Inflammatory macrophage treated with lipopolysaccharide for 1 hour (primary cell): ENCODE measurements at places on chromosomes 4 and X.

- no peak for DNase-seq
Measured at GRCh38 chrX:40152173-40152711, 54.5 kb upstream of the BCOR start.

DNA sequence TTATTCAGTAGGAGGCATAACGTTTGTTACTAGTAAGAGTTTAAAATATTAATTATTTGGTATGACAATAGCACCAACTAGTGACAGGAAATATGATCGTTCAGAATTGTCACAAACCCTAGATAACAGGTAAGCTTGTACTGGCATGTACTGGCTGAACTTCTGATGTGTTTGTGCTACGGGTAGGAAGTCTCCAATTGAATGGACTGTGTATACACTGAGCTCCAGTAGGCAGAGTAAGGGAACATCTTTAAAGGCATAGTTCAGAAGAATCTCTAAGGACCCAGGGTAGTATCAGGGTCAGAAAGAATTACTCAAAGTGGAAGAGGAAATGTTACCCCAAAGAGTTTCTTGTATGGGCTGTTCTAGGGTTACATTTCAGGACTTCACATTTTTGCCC lies 230.4 kb downstream of the EDA2R start:
- DNase-seq, result no peak

DNA sequence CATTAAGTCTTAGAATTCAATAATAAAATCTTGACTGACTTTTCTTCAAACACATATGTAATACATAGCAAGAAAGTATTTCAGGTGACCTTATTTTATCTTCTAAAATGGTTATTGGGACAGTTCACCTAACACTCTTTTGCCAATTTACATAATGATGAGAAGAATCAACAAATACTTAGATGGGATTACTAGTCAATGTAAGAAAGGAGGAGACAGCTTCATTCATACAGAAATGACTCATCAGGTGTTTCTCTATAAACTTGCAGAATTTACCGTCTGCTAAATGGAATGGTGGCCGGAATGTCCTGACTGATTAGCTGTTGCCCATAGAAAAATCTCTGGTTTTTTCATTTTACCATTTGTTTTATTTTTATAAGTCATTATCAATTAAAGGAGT lies 115.0 kb upstream of the ETNPPL start:
- no peak for DNase-seq

- no peak for DNase-seq
Measured at GRCh38 chr4:77819404-77819842, 255 bp upstream of the CNOT6L start.

GRCh38 chrX:68462653-68463052 lies 29.4 kb upstream of the OPHN1 start:
- DNase-seq, result peak; percentile 27

- no peak for DNase-seq
Measured at GRCh38 chr4:188691811-188692210, 552.6 kb downstream of the TRIML1 start.

GRCh38 chr4:111480510-111480909 lies 664.7 kb upstream of the FAM241A start:
- DNase-seq, result no peak

- DNase-seq, result peak; percentile 20
Measured at GRCh38 chr4:102637391-102637790, 123.4 kb downstream of the MANBA start.

GRCh38 chr4:94497690-94498089 lies 45.9 kb downstream of the PDLIM5 start:
- DNase-seq, result no peak

GRCh38 chrX:101171883-101172400 lies 47.6 kb upstream of the DRP2 start:
- DNase-seq, result no peak

GRCh38 chr4:67499799-67500198 lies 45.5 kb downstream of the CENPC start:
- no peak for DNase-seq

DNA sequence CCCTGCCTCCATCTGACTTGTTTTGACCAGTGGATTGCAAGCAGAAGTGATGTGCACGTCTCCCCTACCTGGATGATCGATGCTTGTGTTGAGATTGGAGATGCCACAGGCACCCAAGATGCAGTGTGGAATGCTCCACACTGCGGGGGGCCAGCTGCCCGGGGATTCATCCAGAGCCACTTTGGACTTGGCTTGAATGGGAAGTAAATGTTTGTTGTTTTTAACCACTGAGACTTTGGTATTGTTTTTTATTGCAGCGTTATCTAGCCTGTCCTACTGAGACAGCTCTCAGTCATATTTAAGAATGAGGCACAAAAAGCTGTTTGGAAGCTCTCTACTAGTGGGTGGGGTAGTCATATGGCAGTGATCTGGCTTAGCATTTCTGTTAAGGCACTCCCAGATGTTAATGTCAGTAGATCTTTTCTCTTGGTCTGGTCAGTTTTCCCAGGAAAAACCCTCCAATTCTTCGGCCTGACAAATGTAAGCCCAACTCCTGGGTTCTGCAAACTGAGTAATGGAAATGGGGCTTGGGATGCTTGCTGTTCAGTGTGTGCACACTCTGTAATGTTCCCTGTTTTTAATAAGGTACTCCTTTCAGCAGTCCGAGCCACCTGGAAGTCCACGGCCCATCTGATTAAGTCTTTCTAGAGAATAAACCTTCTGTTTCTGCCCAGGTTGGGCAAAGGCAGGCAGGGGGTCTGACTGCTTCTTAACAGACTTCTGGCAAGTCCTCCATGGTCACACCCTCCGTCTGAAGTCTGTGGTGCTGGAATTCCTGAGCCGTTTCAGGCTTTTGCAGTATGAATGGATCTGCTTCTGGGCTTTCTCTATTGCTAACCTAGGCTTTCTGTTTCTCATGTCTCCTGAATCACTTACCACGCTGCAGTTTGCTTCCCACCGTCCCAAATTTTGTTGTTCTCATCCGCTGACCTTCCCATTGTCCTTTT lies 74.8 kb downstream of the WWC2 start:
- no peak for DNase-seq

- DNase-seq, result no peak
Measured at GRCh38 chr4:181548873-181549575, 694.2 kb upstream of the TENM3 start.

- no peak for DNase-seq
Measured at GRCh38 chr4:71025654-71026053, 32.2 kb downstream of the DCK start.

DNA sequence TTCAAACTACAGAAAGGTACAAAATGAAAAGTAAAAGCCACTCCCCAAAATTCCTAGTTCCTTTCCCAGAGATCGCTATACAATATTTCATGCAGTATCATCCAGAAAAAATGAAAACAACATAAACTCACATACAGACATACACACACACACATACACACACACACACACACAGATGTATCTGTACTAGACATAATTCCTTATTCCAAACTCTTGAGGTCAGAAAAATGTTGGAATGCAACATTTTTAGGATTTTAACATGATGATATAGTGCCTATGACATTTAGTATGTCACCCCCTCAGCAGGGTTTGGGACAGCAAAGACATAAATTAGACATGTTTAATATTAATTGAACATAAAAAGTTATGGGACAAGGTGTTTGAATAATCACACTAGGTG lies 73.4 kb upstream of the LHFPL1 start:
- DNase-seq, result no peak

DNA sequence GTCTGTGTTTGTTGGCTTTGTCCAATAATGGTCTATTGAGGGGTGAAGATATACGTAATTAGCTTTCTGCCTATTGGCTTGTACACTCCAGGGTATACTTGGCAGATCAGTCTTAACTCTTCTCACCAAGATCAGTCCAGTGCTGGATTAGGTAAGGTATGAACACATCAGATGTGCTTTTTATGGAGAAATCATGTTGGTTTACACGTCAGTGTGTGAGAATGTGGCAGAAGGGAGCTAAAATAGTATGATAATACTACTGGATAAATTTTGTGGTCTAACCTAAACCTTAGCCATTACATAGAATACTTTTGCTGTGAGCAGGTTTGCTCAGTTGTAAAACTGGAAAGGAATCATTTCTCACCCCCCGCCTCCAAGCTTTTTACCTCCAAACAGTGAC lies 4.2 kb downstream of the PDHA1 start:
- no peak for DNase-seq

DNA sequence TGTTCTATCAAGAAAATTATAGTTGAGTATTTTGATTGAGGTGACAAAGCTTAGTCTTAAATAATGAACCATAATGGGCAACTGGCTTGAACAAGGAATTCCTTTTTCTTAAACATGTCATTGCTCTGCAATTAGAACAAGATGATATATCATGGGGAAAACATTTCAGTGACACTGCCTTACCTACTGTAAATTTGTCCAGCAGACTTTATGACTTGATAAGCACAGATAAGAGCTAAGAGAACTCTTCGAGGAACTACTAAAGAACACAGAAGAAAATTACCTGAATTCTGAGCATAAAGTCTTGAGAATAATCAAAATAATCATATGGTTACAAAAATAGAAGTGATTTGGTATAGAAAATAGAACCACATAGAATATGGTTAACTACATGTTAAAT lies 257.8 kb downstream of the PDHA2 start:
- no peak for DNase-seq

DNA sequence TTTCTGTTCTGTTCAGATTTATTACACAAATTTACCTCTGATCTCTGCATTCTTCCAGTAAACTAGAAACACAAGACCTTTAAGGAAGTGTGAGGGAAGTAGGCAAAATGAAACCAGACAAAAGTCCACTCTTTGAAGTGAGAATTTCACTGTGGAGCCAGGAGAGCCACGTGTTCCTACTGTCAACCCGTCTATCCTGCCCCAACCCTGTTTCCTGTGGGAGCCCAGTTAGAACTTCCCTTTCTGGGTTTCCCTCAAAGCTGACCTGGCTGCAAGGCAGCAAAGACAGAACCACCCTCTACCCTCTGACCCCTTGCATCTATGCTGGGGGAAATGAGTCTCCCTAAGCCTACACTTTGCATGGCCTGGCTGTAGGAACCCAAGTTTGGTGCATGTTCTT lies 40.0 kb downstream of the TMEM144 start:
- peak; percentile 30 for DNase-seq

DNA sequence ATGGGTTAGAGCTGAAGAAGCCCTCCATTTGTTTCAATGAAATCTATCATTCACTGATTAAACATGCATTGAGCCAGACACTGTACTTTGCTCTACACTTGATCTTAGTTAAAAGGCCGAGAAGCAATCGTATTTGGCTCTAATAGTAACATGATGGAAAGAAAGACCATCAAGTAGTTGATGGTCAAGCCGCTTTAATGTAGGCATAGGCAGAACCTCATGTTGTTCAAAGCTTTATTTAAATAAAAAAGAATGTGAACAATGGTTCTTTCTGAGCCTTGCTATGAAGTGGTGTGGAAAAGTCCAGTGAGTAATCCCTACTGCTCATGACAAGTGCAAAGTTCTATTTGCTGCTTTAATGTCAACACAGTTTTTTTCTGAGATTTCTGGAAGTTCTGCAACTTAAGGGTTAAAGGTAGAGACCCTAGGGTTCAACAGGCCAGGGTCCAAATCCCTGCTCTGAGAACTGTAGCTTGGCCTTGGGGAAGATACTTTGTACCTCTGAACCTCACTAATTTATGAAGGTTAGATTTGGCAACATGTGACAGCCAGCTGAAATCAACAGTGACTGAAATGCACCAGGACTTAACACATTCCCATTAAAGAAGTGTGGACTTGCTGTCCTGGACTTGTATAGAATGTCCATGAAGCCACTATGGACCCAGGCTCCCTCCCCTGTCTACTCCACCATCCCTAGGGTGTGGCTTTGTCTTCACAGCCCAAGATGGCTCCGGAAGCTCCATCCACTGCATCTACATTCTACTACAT lies 17.9 kb upstream of the LAP3 start:
- no peak for DNase-seq

- peak; percentile 2 for DNase-seq
Measured at GRCh38 chrX:75156531-75156945, 455 bp upstream of the ABCB7 start.

GRCh38 chr4:37197899-37198298 lies 46.6 kb upstream of the NWD2 start:
- no peak for DNase-seq

DNA sequence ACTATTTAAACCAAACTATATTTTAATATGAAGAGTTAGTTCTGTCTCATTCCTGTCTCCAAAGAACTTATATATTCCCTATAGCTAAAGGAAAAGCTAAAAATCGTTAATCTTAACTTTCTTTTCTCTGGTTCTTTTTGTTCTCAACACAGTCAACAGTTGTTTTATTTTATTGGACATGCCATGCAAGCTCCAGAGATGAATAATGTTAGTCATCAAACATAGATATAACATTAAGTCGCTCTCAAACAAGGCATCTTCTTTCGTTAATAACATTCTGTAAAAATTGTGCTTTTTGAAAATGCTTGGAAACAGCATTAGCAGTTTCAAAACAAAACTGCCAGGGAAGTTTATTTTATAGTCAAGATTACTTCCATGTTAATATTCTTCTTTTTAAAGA lies 117.9 kb upstream of the GPM6A start:
- DNase-seq, result no peak
